ENCODE measurements at places on chromosomes 5 and 9. TPM values are rescaled to one million over a fixed set of nuclear protein-coding genes. Genes with fewer than 3 reads are reported as not detected.

DNA sequence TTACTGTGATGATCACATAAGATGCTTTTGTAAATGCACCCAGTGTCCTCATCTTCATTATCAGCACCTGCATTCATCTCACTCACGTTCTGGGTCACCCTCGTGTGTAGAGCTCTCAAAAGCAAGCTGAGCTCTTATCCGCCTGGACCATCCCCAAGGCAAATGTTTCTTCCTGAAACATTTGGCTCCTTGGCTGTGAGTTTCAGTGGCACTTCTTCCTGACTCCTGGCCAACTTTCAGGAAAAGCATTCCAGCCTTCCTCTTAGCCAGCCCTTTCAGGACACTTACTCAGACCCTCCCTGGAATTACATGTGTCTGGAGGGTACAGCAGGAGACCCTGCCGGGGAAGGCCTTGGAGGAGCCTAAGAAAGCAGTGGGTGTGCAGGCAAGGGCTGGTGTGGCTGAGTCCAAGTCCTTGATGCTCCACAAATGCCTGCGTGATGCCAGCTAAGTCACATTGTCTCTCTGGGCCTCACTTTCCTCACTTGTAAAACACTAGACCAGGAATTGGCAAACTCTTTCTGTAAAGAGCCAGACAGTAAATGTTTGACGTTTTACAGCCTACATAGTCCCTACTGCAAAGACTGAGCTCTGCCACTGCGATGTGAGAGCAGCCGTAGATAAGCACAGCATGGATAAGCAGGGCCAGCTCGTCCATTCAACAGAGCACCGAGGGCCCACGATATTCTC lies 72.1 kb downstream of the PDE6A start:
- no peak for DNase-seq

DNA sequence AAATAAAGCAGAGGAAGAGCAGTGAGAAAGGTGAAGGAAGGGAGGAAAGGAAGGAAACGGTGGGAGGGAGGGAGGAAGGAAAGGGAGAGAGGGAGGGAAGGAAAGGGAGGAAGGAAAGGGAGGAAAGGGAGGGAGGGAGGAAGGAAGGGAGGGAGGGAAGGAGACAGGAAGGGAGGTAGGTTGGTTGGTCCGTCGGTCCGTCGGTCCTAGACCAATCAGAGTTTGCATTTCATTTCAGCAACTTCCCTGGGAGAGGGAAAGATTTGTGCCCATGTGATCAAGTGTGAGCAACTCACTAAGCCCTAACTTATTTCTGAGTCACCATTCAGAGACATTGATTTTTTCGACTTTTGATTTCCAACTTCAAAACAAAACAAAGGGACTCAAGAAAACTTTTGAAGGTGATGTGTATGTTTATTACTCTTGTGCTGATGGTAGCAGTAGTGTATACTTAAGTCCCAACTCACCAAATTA lies 18.8 kb downstream of the NANS start:
- no peak for DNase-seq

- no peak for DNase-seq
Observed at GRCh38 chr5:115415143-115415491, 118.7 kb upstream of the CCDC112 start.

The ANP32B gene
- 54.5 TPM for total RNA-seq

The OTP gene
- not detected for total RNA-seq

GRCh38 chr5:16916262-16916878 lies 19.7 kb downstream of the MYO10 start:
- DNase-seq: no peak

GRCh38 chr5:171755354-171755821 lies 30.2 kb upstream of the SMIM23 start:
- DNase-seq: no peak

DNA sequence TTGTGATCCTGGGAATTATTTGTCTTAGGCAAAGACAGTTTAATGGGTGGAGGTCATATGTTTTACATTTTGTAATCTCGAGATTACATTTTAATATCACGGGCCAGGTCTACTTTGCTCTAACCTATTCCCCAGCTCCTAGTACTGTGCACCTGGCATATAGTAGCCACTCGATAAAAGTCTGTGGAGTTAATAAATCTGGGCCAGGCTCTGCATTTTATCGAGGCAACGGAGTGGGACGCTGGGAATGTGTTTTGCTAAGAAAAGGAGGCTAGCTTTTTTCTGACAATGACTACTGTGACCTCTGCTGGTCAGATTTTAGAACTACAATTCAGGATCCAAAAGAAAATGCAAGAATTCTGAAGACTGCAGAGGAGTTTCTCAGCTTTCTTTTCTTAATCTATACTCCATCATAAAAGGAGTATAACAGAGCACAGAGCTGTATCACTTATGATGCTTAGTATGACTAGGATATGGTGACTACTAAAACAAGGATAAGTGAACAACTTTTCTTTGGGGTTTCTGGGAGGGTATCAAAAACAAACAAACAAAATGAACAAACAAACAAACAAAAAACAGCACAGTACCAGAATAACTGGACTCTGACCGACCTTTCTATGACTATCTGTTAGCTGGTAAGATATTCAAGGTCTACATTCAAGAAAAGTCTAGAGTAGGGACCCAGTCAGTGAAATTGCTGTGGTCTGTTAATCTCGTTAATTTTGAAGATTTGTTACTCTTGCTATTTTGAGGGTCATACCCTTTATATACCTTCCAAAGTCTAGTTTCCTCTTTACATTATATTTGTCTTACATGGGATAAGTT lies 46.1 kb upstream of the CER1 start:
- DNase-seq: no peak

The CDKN2B-AS1 gene
- total RNA-seq: not detected

The PPP2R2B gene
- total RNA-seq: 0.43 TPM

The LRRTM2 gene
- total RNA-seq: not detected

DNA sequence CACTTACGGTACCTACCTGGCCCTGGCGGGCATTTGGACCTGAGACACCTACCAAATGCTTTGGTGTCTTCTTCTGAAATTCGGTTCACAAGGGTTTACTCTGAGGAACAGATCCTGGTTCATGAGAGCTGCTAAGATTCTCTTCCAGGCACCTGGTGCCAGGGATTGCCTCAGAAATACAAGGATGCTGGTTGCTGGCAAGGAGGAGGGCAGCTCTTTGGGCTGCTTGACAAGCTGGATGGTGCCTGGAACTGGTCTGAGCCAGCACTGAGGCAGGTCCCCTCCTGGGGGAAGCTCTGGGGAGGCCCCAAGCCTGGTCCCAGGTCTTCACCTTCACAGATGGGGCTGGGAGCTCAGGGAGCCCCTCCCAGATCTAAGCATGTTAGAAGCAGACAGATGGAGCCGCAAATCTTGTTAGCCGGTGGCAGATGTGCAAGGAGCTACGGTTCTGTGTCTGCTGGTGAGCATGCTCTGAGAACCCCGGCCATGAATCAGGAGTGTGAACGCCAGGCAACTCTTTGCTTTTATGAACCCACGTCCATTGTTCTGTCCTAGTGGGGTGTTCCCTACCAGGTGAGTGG lies 16.3 kb downstream of the FABP6 start:
- no peak for DNase-seq

The GRM6 gene
- total RNA-seq: not detected

GRCh38 chr5:77627869-77628674 lies 10.4 kb downstream of the OTP start:
- no peak for DNase-seq

DNA sequence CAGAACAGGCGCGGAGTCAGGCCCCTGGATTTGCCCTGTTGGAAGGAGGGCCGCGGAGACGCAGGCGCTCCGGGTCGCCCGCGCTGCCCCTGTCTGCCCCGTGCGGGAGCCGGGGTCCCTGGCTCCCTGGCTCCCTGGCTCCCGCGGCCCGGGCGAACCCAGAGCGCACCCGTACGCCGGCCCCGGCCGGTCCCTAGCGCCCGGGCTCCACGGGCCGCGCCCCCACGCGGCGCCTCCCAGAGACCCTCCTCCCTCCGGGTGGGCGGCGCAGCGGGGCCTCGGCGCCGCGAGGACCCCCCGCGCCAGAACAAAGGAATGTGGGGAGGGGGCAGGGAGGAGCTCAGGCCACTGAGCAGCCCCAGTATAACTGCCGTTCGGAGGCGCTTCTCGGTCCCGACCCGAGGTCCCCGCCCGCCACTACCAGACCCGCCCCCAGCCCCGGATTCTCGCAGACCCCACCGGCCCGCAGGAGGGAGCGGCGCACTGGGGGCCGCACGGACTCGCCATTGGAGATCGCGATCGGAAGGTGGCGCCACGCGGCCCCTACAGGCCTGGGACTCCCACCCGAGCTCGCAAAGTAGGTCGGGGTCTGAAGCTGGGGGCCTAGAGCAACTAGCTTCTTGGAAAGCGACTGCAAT lies 2.4 kb downstream of the NFIL3 start:
- peak; percentile 72 for DNase-seq

GRCh38 chr5:154520861-154521453 lies 42.9 kb upstream of the HAND1 start:
- no peak for DNase-seq

The GCNT4 gene
- total RNA-seq: 0.35 TPM

DNA sequence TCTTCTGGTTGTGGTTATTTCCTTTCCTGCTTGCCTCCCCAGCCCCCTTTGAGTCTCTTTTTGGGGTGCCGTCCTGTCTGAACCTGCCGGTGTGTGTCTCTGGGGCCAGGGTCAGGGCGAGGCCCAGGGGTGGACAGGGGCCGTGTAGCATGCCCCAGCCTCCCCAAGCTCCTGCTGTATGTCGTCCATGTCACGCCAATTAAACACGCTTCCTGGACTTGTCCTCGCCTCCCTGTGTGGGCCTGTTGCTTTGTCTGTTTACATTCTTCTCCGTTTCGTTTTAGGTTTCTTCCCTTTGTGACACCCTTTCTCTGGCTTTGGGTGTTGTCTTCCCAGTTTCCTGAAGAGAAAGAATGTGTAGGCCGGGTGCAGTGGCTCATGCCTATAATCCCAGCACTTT lies 28.5 kb upstream of the HMCN2 start:
- DNase-seq: no peak

The ARID3C gene
- total RNA-seq: not detected

DNA sequence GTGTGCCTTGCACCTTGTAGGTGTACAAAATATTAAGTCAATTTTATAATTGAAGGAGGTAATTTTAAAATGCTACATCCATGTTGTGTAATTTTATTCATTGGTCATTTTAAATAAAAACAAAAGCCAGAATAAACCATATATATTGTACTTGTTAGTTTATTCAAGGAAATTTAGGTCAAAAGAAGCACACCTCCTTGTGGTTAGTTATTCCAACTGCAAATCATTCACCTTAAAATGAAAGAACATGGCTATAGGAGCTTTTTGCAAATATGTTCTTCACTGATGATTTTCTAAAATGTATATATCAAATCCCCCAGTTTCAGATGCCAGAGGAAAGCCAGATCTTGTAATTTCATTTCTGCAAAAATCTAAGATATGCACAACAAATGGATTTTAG lies 5.4 kb upstream of the MOCS2 start:
- DNase-seq: no peak

- no peak for DNase-seq
Observed at GRCh38 chr5:54080831-54081230, 229.5 kb downstream of the ARL15 start.

GRCh38 chr9:111068383-111068730 lies 30.1 kb upstream of the LPAR1 start:
- DNase-seq: no peak

The IFNA2 gene
- not detected for total RNA-seq

DNA sequence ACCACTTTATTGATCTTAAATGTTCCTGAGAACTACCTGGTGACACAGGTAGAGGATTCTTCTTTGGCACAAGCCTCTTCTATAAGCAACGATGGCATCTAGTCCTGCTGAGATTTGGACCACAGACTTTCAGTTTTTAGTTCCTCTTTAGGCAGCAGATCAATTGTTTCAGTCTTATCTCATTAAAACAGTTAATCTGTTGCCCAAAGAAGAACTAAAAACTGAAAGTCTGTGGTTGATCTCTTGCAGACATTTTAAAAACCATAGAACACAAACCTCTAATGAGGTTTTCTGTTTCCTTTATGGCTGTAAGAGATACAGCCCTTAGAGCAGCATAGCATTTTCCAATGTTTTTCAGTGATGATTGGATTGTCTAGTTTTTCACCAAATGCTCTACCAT lies 480.9 kb downstream of the MTRR start:
- DNase-seq: no peak

All from Right ventricle myocardium inferior (tissue), 1 donor.